ENCODE measurements at places on chromosomes 2 and 18.

DNA sequence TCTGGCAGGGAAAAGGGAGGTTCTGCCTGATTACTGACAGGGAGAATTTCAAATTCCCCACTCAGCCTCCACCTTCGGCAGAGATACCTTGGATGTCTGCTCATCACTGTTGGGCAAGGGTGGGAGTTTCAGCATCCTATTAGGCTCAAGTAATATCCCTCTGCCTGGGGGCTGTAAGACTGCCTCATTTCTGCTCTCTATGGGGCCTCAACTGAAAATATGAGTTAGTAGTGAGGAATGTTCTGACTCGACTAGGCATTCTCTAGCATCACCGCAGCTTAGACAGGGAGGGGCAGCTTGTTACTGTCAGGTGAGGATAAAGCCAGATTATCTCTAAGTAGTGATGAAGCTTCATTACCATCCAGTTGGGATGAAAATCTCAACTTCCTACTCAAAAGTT, 87.7 kb upstream of the LRP1B start:
- no peak for ATAC-seq

DNA sequence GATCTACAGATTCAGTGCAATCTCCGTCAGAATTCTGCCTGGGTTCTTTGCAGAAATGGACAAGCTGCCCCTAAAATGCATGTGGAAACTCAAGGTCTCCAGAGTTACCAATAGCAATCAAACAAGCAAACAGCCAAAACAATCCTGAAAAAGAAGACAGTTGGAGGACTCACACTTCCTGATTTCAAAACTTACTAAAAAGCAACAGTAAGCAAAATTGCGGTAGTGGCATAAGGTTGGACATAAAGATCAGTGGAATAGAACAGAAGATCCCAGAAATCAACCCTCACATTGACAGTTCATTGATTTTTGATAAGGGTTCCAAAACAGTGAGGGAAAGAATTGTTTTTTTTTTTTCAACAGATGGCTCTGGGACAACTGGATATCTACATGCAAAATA, 59.7 kb downstream of the NPPC start:
- ATAC-seq, result no peak

- no peak for ATAC-seq
These were observed 406.6 kb downstream of the CMPK2 start for GRCh38 chr2:6459138-6459537.

GRCh38 chr18:13147130-13147529, 71.4 kb upstream of the LDLRAD4 start:
- no peak for ATAC-seq

DNA sequence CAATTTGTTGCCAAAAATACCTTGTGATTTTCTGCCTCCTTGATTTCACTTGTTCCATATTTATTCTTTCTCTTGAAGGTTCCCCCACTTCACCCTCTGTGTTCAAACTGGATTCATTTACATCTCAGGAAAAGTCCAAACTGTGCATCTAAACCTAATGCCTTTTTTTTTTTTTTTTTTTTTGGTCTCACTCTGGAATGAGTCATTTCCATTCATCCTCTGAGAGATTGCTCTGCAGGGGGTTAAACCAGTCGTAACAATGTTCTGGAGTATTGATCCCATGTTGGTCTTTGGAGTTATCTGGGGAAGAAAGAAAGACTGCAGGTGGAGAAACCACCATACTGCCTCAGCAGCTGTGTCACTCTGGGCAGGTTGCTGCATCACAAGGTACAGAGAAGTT, 119.7 kb downstream of the TACR1 start:
- ATAC-seq, result no peak

GRCh38 chr2:46333912-46334311, 36.7 kb downstream of the EPAS1 start:
- no peak for ATAC-seq

GRCh38 chr2:228615496-228615895, 434.0 kb upstream of the SPHKAP start:
- no peak for ATAC-seq

- no peak for ATAC-seq
These were observed 68.7 kb downstream of the FSIP2 start for GRCh38 chr2:185807351-185807750.

DNA sequence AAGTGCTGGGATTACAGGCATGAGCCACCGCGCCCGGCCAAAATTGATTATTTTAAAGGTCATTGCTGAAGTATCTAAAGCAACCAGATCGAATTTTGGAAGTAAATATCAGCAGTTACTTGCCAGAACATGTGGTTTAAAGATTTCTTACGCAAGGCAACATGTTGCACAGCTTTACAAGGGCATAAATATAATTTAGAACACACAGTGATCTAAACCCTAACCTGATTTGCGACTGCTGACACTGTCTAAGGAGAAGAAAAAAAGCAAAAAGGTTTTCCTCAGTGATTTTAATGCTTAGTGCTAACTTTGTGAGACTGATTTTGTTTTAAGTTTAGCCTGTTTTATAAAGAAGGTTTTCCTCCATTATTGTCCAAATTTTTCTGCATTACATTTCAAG, 569.9 kb upstream of the LINC00305 start:
- ATAC-seq, result no peak

DNA sequence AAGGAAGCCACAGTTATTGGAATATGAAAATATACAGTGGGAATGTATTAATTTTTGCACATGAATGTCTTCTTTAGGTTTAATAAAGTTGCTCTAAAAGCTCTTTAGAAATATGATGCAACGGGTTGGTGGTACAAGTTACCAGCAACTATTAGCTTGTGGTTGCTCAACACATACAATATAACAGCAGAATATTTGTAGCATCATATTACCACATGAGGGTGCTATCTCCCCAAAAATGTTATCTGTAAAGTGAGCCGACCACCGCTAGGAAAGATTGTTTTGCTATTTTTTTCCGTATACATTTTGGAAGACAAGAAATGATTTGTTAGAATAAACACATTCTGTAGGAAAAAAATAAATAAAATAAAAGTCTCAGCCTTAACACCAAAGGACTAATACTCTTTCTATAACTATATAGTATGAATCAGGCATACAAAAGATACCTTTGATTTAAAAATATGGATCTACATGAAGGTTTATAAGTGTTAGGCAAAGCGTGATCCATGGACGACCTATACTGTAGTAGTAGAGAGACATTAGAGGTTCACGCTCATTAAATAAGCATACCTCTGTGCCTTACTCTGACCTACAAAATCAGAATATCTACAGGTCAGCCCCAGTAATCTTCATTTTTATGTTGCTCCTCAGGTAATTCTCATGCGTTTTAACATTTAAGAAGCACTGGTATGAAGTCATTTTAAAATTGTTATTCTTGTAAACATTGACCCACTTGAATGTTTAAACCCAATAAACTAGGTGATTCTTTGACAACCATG, 1110.6 kb upstream of the ACVR2A start:
- peak; percentile 57 for ATAC-seq

DNA sequence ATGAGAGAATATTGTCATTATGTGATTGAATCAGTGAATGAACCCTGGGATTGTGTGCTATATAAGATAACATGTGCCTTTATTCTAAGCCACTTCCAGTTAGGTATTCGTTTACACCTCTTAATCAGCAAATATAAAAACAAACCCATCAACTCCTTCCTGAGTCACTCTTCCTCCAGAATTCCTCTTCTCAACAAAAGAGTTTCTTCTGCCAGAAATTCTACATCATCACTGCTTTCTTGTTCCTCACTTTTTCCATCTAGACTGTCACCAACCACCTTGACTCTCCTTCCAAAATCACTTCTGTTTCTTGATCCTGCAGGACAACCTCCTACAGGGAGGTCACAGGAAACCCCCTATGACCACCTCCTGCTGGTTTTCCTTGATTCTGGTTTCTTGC, 261.4 kb downstream of the CYP26B1 start:
- no peak for ATAC-seq

GRCh38 chr2:63853527-63854310, 12.0 kb downstream of the UGP2 start:
- ATAC-seq, result peak; percentile 41

DNA sequence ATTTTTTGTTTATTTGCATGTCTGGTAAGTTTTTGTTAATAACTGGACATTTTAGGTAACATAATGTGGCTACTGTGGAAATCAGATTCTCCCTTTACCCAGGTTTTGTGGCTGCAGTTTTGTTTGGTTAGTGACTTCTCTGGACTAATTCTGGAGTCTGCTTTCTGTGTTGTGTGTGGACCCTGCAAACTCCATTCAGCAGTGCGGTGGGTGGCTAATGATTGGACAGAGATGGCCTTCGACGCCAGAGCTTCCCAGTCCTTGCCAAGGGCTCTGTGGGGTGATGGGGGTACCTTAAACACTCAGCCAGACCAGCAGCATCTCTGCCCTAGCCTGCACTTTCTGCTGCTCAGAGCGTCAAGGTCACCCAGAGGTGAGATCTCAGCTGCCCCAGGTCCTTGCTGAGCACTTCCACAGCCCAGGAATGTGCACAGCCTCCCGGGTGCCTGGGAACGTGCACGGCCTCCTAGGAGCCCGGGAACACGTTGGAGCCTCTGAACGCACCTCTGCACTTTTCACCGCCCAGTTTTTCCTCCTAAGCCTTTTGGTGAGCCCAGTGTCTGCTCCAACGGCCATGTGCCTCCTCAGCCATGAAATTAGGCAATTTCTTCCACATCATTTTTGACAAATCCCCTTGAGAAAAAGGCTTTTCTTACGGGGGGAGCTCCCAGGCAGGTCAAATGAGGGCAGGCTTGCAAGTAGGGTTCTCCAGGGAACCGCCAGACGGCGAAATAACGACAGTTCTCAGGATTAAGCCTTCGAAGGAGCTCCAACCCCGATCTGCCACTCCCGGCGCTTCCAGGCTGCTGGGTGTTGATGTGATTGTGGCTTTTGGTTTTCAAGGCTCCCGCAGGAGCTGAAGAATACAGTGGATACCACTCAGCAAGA, 35.2 kb upstream of the KLF11 start:
- no peak for ATAC-seq

DNA sequence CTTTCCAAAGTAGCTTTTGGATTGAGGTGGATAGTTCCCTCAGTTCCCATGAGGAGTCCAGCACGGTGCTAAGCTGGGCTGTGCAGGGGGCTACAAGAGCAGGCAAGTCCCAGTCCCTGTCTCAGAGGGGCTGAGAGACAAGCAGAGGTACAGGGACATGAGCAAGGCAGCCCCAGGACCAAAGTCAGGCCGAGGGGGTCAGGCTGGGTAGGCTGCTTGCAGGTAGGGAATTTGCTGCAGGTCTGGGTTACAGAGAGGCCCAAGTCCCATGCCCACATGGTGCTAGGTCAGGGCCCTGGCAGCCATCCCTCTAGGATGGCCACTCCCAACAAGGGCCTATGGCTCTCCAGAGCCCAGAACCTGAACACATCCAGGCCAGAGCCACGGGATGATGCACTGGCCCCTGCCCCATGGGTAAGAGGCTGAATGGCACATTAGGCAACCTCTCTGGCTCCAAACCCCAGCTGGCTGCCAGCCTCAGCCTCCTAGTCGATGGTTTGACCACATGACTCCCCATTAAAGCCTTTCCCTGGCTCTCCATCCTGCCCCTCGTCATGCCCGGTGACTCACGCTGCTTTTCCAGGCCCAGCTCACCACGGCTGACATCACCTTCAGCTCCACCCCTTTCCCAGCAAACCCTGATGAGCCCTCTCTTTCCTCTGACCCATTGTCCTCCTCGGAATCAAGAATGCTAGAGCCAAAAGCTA, 83.7 kb downstream of the SDC1 start:
- ATAC-seq, result peak; percentile 76

- no peak for ATAC-seq
These were observed 108.5 kb downstream of the CTAGE1 start for GRCh38 chr18:22309191-22309590.

DNA sequence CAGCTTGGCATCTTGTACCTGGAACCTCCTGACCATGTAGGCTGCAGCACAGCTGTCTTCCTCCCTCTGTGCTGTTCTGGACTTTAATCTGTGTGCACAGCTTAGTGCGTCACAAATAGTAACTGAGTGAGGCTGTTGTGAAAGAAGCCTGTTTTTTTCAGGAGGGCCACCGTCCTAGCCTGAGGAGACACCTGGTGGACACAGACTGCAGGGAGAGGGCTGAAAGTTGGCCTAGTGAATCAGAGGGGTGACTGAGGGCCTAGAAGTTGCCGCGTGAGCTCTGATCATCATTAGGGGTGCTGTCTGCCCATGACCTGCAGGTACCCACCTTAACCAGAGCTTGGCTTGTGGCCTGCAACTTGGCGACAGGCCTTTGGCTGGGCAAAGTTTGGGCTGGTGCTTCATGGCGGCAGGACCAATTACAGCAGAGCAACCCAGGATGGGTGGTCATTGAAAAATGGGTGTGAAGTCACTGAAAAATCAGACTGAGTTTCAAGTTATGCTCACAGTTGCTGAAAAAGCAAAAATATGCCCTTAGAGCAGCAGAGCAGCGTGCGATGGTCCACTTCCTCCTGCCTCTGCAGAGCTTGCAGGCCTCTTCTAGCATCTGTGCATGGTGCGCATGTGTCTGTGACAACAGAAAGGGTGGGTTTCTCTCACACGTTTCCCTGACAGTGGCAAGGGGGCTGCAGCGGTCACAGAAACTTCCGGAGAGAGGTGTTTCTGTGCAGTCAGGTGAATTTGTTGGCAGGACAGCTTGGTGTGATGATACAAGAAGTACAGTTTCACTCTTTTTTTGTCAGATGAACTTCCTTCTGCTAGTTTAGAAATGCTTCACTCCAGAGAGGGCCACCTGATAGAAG, 9.6 kb downstream of the GDF7 start:
- peak; percentile 72 for ATAC-seq

GRCh38 chr2:196286821-196287220, 115.4 kb upstream of the STK17B start:
- no peak for ATAC-seq

DNA sequence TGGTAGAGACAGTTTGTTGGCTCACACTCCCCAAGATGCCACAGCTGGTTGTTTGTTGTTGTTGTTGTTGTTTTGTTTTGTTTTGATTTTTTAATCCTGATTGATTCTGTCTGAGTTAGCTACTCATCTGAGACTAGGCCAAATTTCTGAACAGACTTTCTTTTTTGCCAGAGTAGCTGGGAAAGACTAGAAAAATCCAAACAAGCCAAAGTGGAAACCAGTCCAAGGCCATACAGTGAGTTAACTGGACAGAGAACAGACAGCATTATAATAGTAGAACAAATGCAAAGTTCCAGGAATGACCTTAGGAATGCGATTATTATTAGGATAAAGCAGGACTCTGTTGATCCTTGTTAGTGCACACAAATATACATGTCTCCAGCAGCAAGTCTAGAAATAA, 43.8 kb upstream of the CYP26B1 start:
- ATAC-seq, result no peak

GRCh38 chr2:223488814-223489213, 113.3 kb downstream of the SCG2 start:
- ATAC-seq, result no peak

- no peak for ATAC-seq
These were observed 4.5 kb downstream of the SFXN5 start for GRCh38 chr2:73067043-73067442.

- no peak for ATAC-seq
These were observed 18.3 kb downstream of the HS6ST1 start for GRCh38 chr2:128300151-128301020.
